Nucleus accumbens (tissue), 56 donors: ENCODE measurements at places on chromosomes 11 and 22.

- no peak for DNase-seq
Observed at GRCh38 chr11:134143801-134144200, 74.9 kb downstream of the JAM3 start.

GRCh38 chr11:101215069-101215468 is 85.5 kb upstream of the PGR start:
- no peak for DNase-seq

DNA sequence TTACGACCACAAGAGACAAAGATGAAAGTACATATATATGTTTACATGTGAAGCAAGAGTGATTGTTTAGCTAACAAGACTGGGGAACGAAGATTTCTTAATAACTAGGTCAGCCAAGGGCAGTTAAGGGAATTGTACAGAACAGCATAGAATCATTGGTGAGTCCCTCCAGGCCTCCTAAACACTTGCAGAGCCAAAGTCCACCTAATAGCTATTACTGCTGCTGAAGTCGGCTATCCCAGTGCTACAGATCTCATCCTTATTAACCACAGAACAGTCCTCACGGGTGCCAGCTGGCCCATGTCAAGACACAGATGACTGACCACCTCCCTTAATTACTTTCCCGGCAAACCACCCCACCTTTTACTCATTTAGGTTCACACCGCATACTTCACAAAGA is 68.5 kb upstream of the OPCML start:
- DNase-seq, result no peak

DNA sequence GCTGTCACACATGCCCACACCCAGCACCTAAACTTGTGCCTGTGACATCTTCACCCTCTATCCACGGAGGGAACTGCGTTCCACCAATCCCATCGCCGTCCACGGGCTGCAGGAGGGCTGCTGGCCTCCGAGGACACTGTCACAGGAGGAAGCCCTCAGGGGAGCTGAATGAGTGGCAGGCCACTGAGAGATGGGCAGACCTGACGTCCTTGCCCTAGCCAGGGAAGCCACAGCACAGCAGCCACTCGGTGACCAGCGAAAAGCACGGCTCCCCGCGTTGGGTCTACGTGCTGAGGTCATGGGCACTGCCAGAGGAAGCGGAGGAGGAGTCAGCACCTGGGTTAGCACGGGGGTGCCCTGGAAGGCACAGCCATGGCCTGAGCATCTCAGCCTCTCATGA is 50.5 kb downstream of the IGSF9B start:
- DNase-seq, result no peak

DNA sequence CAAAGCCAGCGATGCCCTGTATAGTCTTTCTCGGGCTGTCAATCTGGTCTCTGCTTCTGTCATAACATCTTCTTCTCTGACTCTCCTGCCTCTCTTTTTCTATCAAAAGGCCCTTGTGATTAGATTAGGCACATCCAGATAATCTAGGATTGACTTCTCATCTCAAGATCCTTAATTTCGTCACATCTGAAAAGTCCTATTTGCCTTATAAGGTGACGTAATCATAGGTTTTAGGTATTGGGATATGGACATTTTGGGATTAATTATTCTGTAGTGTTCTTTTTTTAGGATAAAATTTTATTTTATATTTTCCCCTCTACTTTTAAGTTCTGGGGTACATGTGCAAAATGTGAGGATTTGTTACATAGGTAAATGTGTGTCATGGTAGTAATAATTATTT is 480.8 kb upstream of the CCDC90B start:
- no peak for DNase-seq

GRCh38 chr11:19987331-19987801 is 172.9 kb downstream of the DBX1 start:
- DNase-seq, result no peak

GRCh38 chr11:17604201-17604914 is 57.3 kb downstream of the OTOG start:
- no peak for DNase-seq

- DNase-seq, result no peak
Observed at GRCh38 chr11:74863410-74863809, 85.5 kb downstream of the XRRA1 start.

DNA sequence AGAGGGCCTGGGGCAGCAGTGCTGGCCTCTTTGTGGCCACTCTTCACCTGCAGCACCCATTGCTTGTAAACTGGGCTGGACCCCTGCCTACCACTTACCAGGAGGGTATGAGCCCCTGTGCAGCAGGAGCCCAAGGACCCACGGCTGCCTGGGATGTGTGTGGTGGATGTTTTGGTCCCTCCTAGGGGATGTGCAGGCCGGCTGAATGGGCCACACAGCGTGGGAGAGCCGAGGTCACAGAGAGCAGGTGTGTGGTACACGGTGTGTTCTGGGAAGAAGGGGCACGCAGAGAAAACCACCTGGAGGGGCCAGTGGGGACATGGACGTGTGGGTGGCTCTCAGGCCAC is 19.3 kb upstream of the GNB1L start:
- DNase-seq, result no peak

DNA sequence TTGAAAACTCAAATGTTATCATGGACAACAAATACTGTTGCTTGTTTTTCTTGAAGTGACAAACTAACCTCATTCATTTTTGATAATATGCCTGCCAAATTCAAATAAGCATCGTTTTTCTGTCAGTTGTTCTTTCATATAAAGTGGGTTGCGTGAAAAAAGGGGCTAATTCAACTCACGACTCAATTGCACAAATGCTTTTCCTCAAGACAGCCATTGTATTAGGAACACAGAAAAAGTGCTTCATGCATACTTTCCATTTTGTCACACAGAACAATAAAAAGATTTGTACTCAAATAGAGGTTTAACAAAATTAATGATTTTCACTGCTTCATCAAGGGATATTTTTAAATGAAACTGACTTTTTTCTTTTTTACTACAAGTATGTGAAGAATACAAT is 94.6 kb upstream of the ALKBH3 start:
- no peak for DNase-seq

GRCh38 chr11:34216706-34217105 is 111.3 kb downstream of the NAT10 start:
- DNase-seq, result no peak

GRCh38 chr22:31120230-31120629 is 2.5 kb upstream of the INPP5J start:
- no peak for DNase-seq

DNA sequence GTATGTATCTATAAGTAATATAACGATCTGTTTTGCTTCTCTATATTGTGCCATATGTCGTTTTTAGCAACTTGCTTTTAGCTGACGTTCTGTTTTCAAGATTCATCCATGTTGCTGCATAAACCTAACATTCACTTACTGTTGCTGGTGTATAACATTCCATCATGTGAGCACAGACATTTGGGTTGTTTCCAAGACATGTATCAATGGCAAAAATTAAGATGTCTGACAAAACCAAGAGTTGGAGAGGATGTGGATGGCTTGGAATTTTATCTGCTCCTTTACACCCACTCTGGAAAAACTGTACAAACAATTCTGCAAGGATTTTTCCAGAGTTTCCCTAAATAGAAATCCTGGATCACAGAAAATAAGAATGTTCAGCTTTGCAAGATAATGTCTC is 40.9 kb downstream of the DGCR2 start:
- DNase-seq, result no peak

GRCh38 chr11:36308577-36308976 is 12.5 kb downstream of the PRR5L start:
- no peak for DNase-seq

DNA sequence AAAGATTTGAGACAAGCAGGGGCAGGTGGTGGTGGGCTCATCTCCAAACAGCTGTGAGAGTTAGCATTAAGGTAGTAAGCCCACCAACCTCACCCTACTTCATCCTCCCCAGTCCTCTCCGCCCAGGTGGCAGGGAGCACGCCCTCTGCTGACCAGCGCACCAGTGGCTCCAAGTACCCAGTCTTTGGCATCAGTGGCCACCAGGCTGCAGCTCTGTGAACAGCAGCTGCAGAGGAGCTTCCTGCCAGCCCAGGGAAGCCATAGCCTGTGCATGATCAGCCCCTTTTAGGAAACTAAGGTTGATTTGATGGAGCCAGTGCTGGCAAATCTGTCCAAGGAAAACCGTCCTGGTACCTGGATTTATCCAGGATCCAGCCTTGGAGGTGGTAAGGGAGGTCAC is 21.7 kb downstream of the CAVIN3 start:
- no peak for DNase-seq

GRCh38 chr22:42949159-42949558 is 65.8 kb downstream of the PACSIN2 start:
- DNase-seq, result no peak

DNA sequence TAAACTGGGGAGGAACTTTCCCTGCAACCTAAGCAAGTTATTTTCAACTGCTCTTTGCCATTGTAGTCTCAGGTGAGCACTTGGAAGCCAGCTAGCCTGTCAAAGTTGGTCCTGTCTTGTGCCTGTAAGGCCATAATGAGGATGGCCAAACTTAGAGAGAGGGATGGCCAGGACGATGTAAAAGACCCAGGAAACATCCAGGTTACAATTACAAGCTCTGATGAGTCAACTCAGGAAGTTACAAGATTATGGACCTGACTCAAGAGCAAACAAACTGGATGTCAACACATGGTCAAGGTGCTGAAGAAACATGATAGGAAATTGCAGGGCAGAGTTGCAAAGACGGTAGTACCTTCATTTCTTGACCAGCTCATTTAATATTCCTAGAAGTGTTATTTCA is 1.6 kb downstream of the GTPBP1 start:
- DNase-seq, result no peak

- no peak for DNase-seq
Observed at GRCh38 chr22:26431261-26431995, 2.4 kb downstream of the ASPHD2 start.
